Smooth muscle cell of the umbilical artery (primary cell): ENCODE measurements at places on chromosomes 11 and 22. TPM values are rescaled to one million over a fixed set of nuclear protein-coding genes. Genes with fewer than 3 reads are reported as not detected.

Gene RIBC2
- total RNA-seq: 0.30 and 0.78 TPM in 2 replicates

Gene SEPTIN5
- 14.8 and 27.3 TPM in 2 replicates for total RNA-seq

Gene POLD3
- total RNA-seq: 7.4 and 10.2 TPM in 2 replicates

Gene PARVG
- 0.05 TPM in 1 of 2 replicates, not detected in the other for total RNA-seq

Gene FRMD8
- total RNA-seq: 38.9 and 46.0 TPM in 2 replicates

Gene TMEM179B
- total RNA-seq: 28.9 and 42.5 TPM in 2 replicates

Gene FIBIN
- 25.4 and 51.4 TPM in 2 replicates for total RNA-seq

Gene SERPINH1
- total RNA-seq: 2,762 and 2,951 TPM in 2 replicates

Gene MALAT1
- total RNA-seq: 11,132 and 13,288 TPM in 2 replicates

Gene GP1BB
- 1.8 and 2.1 TPM in 2 replicates for total RNA-seq

Gene OR52H1
- total RNA-seq: 0.30 and 0.42 TPM in 2 replicates

Gene SLC37A2
- 0.30 and 0.88 TPM in 2 replicates for total RNA-seq

Gene TNNI2
- not detected in 2 replicates for total RNA-seq

Gene PNPLA5
- not detected in 2 replicates for total RNA-seq

Gene CDC42BPG
- under 0.01 and 0.32 TPM in 2 replicates for total RNA-seq

Gene SERPIND1
- not detected in 2 replicates for total RNA-seq

Gene GLYAT
- total RNA-seq: not detected in 2 replicates

Gene XKR3
- not detected in 2 replicates for total RNA-seq

Gene OR10G4
- total RNA-seq: not detected in 2 replicates

Gene C11orf86
- 0.30 TPM in 1 of 2 replicates, not detected in the other for total RNA-seq

Gene SLC1A2
- 0.30 and 0.32 TPM in 2 replicates for total RNA-seq

Gene TSPAN18
- total RNA-seq: 0.14 and 0.30 TPM in 2 replicates

Gene C22orf42
- total RNA-seq: not detected in 2 replicates

Gene KRTAP5-9
- not detected in 2 replicates for total RNA-seq

Gene MPEG1
- total RNA-seq: not detected in 2 replicates

Gene ADM2
- 6.5 and 7.6 TPM in 2 replicates for total RNA-seq

Gene A4GALT
- 2.2 and 5.0 TPM in 2 replicates for total RNA-seq

Gene EIF3L
- 295 and 311 TPM in 2 replicates for total RNA-seq

Gene CASP1
- 8.8 and 14.8 TPM in 2 replicates for total RNA-seq

Gene RAB3IL1
- 2.1 and 2.3 TPM in 2 replicates for total RNA-seq
